ENCODE measurements at places on chromosomes 1 and 21. TPM values are rescaled to one million over a fixed set of nuclear protein-coding genes. Genes with fewer than 3 reads are reported as not detected.

The FAM72C gene
- 0.57 TPM for total RNA-seq

The DARS2 gene
- total RNA-seq, result 5.4 TPM

The SLC44A3 gene
- 6.6 TPM for total RNA-seq

The SLC9C2 gene
- total RNA-seq, result not detected

The ABCG1 gene
- total RNA-seq, result 49.4 TPM

The WDR64 gene
- not detected for total RNA-seq

The KCNE2 gene
- not detected for total RNA-seq

The CR1L gene
- not detected for total RNA-seq

The ZNF683 gene
- not detected for total RNA-seq

The ECE1 gene
- total RNA-seq, result 53.2 TPM
